K562 (cell line): ENCODE measurements at places on chromosomes 2 and 18. TPM values are rescaled to one million over a fixed set of nuclear protein-coding genes. Genes with fewer than 3 reads are reported as not detected.

The MYO1B gene
- total RNA-seq = 0.25 and 0.33 TPM in 2 replicates

The MOGAT1 gene
- total RNA-seq = not detected in 2 replicates

The UGT1A4 gene
- total RNA-seq = not detected in 2 replicates

The HOXD11 gene
- not detected in 2 replicates for total RNA-seq

The MATN3 gene
- not detected in 2 replicates for total RNA-seq

The TTC27 gene
- 57.3 and 60.0 TPM in 2 replicates for total RNA-seq

The EPB41L3 gene
- total RNA-seq = 0.44 TPM in 1 of 2 replicates, not detected in the other

The TWIST2 gene
- not detected in 2 replicates for total RNA-seq

The CYBRD1 gene
- total RNA-seq = 21.6 and 22.4 TPM in 2 replicates

The BOLL gene
- 0.11 and 0.13 TPM in 2 replicates for total RNA-seq

The SIGLEC15 gene
- total RNA-seq = not detected in 2 replicates
